ENCODE measurements at places on chromosomes 5 and 9. TPM values are rescaled to one million over a fixed set of nuclear protein-coding genes. Genes with fewer than 3 reads are reported as not detected.

PLK2 gene
- 3.3 TPM for total RNA-seq

AGXT2 gene
- total RNA-seq = not detected

DNA sequence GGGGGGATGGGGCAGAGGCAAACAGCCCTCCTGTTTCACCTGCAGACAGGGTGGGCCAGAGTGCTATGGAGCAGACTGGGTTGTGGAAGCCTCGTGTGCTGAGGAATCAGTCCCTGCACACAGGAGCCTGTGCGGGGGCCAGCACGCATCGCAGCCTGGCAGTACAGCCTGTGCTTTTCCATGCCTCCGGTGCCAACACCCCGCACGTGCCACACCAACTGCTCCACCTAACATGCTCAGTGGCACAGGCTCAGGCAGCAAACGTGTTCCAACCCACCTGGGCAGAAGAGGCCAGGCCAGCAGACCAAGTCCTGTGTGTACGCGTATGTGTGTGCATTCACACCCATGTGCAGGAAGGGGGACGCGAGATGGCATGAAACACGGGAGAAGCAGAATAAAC is 37.4 kb upstream of the FBXW11 start:
- H3K4me1 ChIP-seq = peaks cover 2% of the 10 kb centered on the region
- no peak for DNase-seq
- no peaks in the 10 kb centered on the region for H3K27me3 ChIP-seq

DNA sequence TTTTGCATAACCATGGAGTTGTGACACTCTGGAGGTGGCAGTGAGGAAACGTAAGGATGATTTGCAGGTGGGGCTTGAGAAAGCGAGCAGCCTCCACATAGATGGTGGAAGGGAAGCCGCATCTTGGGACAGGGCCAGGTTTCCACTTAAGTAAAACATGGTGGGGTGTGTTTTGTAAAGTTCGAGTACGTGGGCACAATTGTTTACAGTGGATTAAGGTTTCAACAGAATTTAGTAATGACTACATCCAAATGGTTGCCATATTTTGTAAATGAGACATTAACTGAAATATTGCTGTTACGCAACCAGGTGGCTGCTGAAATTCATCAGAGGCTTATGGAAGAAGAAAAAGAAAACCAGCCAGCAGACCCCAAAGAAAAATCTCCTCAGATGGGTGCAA is 85.4 kb upstream of the IL7R start:
- no peaks in the 10 kb centered on the region for H3K27me3 ChIP-seq
- H3K27ac ChIP-seq = no peak overlapping the region
- no peak overlapping the region for H3K4me3 ChIP-seq

DNA sequence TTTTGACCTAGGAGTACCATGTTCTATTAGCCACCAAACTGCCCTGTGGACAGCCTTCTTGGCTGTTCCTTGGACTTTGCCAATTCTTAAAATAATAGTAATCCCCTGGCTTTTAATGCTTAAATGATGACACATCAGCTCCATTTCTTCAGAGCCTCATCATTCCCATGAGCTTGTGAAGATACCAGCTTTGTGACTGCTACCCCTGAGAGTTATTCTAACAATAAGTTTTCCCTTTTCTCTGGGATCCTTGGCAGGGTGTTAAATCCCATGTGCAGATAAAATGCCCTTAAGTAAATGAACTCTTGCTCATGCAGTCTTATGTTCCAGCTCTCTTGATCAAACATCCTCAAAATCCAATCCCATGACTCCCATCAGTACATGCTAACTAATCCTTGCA is 415.3 kb downstream of the CETN3 start:
- DNase-seq = no peak
- no peak overlapping the region for H3K4me3 ChIP-seq
- no peaks in the 10 kb centered on the region for H3K36me3 ChIP-seq

- peaks cover 21% of the 10 kb centered on the region for H3K4me1 ChIP-seq
- H3K27me3 ChIP-seq = no peaks in the 10 kb centered on the region
- peak overlapping the region; percentile 11 for H3K27ac ChIP-seq
These were observed 133.0 kb upstream of the IQGAP2 start for GRCh38 chr5:76269932-76270610.

Measured in activated CD8-positive, alpha-beta T cell treated with anti-CD3 and anti-CD28 coated beads, Interleukin-2, amount 10 ng/mL, durations not matched to agents 7 days and 5 days (primary cell).